Muscle of arm (tissue), 14 donors: ENCODE measurements at places on chromosomes 5 and 9. TPM values are rescaled to one million over a fixed set of nuclear protein-coding genes. Genes with fewer than 3 reads are reported as not detected.

The ADAMTS2 gene
- polyA plus RNA-seq = 37.7 TPM

The CNTLN gene
- polyA plus RNA-seq = 10.0 TPM

The NDUFA8 gene
- 63.3 TPM for polyA plus RNA-seq

The ARRDC3 gene
- polyA plus RNA-seq = 75.1 TPM

The PDLIM7 gene
- 297 TPM for polyA plus RNA-seq

The DDX46 gene
- 85.3 TPM for polyA plus RNA-seq

The MARVELD2 gene
- 0.22 TPM for polyA plus RNA-seq

The FOXD4L3 gene
- polyA plus RNA-seq = not detected

The DPM2 gene
- 18.3 TPM for polyA plus RNA-seq

The CDH9 gene
- polyA plus RNA-seq = not detected

The AQP7 gene
- polyA plus RNA-seq = not detected

The GFRA3 gene
- 2.7 TPM for polyA plus RNA-seq

The DCTN4 gene
- polyA plus RNA-seq = not detected

The PCDHGC4 gene
- polyA plus RNA-seq = 1.5 TPM

The PCDHB7 gene
- 2.3 TPM for polyA plus RNA-seq

The PCDHGA7 gene
- 1.6 TPM for polyA plus RNA-seq

The LCP2 gene
- polyA plus RNA-seq = 7.2 TPM

The SLC4A9 gene
- polyA plus RNA-seq = not detected

The LAMC3 gene
- not detected for polyA plus RNA-seq

The MEF2C gene
- 706 TPM for polyA plus RNA-seq

The MAMDC2 gene
- 8.5 TPM for polyA plus RNA-seq

The CER1 gene
- polyA plus RNA-seq = not detected

The SLC34A3 gene
- 0.43 TPM for polyA plus RNA-seq

The C5orf15 gene
- 71.6 TPM for polyA plus RNA-seq

The PKD2L2 gene
- 0.85 TPM for polyA plus RNA-seq

The DIPK1B gene
- 19.2 TPM for polyA plus RNA-seq

The WDR70 gene
- polyA plus RNA-seq = 26.9 TPM

The RMND5B gene
- polyA plus RNA-seq = 29.8 TPM

The GGTA1 gene
- not detected for polyA plus RNA-seq

The CCL19 gene
- not detected for polyA plus RNA-seq

The APBA1 gene
- polyA plus RNA-seq = 9.3 TPM

The COL27A1 gene
- 39.9 TPM for polyA plus RNA-seq

The CEP120 gene
- polyA plus RNA-seq = 12.6 TPM

The SMIM15 gene
- polyA plus RNA-seq = not detected

The PHF24 gene
- 0.52 TPM for polyA plus RNA-seq
